ENCODE measurements at places on chromosomes 11 and 22.

- no peak for DNase-seq
Measured at GRCh38 chr11:84255483-84255882, 969.3 kb upstream of the CCDC90B start.

- no peak for DNase-seq
Measured at GRCh38 chr11:122024278-122024677, 91.7 kb downstream of the BLID start.

DNA sequence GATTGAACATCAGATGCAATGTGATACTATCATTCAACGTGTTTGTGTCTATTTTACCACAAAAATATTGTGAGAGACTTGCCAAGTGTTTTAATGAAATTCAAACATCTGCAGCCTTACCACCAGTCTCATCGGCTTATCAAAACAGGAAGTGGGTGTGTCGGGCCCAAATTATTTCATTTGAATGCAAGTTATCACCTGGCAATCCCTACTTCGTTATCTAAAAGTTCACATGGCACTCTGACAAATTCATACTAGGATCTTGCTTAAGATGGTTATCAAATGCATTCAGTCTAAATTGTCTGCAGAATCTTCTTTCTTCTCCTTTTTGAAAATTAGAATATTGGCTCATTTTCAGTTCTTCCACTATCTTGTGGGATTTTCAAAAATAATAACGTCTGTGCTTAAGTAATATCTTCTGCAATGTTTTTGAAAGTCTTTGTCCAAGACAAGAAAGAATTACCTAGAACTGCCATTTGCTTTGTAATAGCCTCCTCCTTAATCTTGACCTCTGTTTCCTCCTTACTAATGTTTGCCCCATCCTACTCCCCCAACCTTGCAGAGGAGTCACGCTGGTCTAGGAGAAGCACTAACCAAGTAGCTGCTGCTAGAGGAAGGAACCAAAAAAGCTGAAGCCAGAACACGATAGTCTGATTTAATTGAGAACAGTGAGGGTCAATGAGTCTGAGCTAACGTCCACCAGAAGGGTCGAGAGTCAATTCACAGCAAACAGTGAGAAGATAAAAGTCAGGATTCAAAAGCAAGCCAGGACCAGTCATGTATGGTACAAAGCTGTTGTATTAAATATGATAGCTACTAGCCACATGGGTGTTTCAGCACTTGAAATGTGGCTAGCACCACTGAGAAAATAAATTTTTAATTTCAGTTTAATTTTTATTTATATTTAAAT lies 10.2 kb upstream of the BIRC3 start:
- DNase-seq: no peak

GRCh38 chr22:49760630-49761571 lies 66.8 kb downstream of the BRD1 start:
- DNase-seq: no peak

DNA sequence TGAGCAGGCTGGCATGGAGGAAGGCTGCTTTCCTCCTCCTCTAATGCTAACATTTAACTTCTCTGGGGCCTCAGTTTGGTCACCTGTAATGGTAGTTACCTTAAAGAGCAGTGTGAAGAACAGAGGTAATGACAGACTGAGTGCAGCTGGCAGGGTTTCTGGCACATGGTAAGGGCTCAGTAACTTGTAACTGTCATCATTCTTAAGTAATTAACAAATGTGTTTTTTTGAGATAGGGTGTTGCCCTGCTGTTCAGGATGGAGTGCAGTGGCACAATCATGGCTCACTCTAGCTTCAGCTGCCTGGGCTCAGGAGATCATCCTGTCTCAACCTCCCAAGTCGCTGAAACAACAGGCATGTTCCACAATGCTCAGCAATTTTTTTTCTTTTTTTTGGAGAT lies 242.0 kb upstream of the SYN3 start:
- no peak for DNase-seq

DNA sequence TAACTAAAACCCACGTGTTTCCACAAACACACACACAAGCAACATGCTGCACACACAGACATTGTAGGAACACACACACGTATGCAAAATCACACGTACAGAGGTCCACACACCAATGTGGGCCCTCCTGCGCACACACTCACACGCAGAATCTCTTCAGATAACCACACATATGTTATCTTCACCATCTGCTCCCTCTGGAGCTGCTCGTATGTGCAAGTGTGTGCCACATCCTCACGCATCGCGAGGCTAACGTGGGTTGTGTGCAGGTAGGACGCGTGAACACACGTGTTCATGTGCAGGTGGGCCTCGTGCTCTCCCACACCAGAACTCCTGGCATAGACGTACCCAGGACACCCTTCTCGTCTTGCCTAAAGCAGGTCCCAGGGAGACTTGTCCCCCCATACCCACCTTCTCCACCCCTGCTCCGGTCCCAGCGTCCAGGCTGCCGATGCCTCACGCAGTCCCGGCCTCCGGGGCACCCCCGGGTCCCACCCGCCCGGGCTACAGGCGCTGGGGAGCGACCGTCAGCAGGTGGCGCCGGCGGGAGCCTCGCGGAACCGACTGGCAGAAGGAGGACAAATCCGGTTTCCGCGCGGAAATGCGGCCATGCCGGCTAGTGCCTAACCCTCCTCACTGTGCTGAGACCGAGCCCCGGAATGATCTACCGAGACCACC lies 10.3 kb upstream of the IGSF9B start:
- DNase-seq: no peak

DNA sequence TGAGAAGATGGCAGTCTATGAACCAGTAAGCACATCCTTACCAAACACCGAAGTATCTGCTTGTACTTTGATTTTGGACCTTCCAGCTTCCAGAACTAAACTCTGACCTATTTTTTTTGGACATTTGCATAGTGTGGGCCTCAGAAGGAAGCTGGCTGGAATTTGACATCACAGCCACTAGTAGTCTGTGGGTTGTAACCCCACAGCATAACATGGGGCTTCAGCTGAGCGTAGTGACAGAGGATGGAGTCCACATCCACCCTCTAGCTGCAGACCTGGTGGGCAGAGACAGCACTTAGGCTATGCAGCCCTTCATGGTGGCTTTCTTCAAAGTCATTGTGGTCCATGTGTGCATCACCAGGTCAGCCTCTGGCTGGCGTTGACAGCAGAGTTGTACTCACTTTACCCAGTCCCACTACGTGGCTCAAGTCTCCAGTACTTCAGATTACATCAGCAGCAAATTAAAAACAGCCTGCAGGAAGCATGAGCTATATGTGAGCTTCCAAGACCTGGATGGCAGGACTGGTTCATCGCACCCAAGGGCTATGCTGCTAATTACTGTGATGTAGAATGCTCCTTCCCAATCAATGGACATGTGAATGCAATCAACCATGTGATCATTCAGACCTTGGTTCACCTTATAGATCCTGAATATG lies 58.6 kb upstream of the VPREB1 start:
- no peak for DNase-seq

DNA sequence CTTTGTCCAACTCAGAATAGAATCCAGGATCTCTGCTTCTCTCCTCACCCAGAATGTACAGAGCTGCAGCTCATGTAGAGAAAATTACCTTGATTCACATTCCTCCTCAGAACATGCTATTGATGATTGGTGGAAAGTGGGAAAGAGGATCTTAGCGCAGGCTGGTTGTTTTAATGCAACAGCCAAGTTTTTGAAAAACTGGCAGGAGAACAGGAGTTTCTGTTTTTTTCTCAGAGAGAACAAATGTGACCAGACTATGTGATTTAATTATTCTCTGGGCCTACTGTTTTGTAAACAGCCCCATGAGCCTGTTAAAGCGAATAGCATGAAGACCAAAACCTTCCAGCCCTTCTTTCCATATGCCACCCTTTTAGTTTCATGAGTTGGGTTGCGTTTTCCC lies 19.1 kb upstream of the IL18BP start:
- no peak for DNase-seq

- no peak for DNase-seq
Measured at GRCh38 chr11:44562845-44563460, 2.5 kb upstream of the CD82 start.

GRCh38 chr11:117857734-117858414 lies 18.6 kb downstream of the FXYD6 start:
- DNase-seq: no peak

DNA sequence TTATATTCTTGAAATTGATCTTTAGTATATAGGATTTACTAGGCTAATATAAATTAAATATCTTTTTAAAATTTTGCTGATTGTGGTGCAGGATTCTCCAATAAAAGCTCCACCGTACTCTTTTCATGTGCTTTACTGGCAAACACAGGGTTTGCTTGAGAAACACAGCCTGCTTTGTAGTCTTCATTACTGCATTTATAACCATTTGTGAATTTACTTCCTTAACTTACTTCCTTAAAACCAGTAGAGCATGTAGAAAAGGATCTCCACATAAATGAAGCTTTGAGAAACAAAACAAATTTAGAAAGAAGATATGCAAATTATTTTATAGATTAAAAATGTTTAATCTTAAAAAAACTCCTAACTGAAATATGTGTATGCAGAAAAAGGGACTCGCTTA lies 28.8 kb downstream of the SWAP70 start:
- no peak for DNase-seq

DNA sequence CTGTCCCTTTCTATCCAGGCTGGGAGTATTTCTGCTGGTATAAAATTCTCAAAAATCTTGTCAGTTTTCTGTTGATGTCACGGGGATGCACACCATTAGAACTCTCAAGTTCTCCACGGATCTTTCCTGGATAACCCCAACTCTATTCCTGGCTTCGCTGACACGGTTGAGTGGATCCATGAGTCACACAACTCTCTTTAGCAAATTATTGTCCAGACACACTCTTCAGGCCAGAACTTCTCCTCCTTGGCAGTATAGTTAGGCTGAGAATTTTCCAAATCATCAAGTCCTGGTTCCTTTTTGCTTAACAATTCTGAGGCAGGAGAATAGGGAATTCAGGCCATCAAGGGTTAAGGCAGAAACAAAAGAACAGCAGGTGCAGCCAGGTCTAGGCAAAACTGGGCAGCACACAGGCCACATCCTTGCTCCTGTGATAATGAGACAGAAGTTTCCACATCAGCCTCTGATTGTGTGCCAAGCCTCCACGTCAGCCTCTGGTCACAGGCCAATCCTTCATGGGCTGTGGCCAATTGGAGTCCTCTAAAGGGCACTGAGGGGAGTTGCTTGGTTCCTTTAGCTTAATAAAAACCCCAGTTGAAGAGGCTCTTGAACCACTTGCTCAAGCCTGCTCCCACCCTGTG lies 5.7 kb upstream of the ACAT1 start:
- DNase-seq: no peak

DNA sequence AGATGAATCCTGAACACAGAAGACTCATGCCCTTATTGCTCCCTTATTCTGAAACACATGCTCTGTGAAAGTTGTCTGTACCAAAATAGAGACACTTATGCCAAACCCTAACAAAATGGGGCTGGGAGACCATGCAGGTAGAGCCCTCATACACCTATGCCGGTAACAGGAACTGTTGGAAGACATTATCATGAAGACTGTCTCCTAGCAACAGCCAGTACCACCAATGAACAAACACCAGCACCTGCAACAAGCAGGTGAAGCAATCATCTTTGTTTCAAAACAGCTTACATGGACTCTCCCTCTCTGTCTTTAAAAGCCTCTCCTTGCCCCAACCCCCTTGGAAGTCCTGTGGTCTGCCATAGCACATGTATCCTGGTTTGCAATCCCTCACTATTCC lies 17.2 kb downstream of the SLC5A4 start:
- DNase-seq: no peak

GRCh38 chr11:111423250-111423615 lies 44.2 kb upstream of the POU2AF1 start:
- no peak for DNase-seq

- DNase-seq: no peak
Measured at GRCh38 chr22:45502215-45503049, at the start of gene FBLN1. TSS of gene FBLN1 (plus strand) at chr22:45502883. CDS start at chr22:45502986, 103 bp downstream.
